Motor neuron (in vitro differentiated cells): ENCODE measurements at places on chromosomes 7 and 10.

DNA sequence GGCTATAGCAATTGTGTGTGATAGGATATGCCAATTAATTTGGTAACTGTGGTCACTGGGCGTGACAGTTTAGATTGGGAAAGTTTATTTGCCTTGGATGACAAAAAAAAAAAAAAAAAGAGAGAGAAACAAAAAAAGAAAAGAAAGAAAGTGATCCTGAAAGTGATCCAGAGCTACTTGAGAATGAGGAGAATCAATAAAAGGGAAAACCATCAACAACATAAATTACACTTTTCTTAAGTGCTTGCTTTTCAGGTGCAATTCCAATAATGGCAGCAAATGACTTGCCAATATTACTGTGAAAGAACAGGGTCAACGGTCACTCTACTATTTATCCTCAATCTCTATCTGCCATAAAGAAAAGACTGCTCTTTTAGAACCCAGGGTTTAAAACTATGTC lies 191.8 kb upstream of the SEMA3C start:
- ATAC-seq, result no peak

- no peak for ATAC-seq
These were observed 55.1 kb downstream of the VOPP1 start for GRCh38 chr7:55517191-55517633.

- no peak for ATAC-seq
These were observed 61.5 kb upstream of the NKX6-2 start for GRCh38 chr10:132847416-132847777.

DNA sequence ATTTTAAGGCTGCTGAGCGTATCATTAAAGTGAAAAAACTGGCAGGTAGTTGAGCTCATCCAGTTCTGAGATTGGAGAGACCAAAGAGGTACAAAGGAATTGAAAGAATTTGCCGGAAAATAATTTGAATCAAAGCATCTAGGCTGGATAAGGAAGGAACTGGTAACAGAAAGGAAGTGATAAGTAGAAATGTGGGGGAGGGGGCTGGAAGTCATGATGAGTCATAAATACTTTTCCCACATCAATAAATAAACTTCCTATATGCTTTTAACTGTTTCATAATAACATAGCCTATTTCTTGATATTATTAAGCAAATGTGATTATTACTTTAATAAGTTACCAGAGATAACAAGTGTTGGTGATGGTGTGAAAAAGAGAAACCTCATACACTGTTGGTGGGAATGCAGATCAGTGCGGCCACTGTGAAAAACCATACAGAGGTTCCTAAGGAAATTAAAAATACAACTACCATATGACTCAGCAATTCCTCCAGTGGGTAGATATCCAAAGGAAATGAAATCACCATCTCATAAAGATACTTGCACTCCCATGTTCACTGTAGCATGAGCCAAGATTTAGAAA lies 27.0 kb downstream of the ZNF438 start:
- ATAC-seq, result peak; percentile 62

DNA sequence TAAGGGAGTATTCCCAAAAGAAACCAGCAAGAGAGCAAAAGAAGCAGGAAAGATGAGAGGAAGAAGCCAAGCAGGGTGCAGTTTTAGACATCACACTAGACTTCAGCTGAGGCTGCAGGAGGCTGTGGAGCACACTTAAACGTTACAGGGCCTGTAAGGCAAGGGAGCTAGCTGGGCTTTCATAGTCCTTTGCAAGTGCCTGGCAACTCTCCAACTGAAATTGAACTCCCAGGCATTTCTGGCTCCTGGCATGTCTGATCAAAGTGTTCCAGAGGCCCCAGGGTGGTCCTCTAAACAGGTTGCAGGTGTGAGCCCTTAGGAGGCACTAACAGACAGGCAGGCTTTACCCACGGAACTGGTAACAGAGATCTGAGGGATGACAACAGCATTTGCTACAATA lies 750.2 kb downstream of the XPNPEP1 start:
- ATAC-seq, result no peak

GRCh38 chr7:142881586-142882337 lies 3.8 kb downstream of the TRPV6 start:
- no peak for ATAC-seq

DNA sequence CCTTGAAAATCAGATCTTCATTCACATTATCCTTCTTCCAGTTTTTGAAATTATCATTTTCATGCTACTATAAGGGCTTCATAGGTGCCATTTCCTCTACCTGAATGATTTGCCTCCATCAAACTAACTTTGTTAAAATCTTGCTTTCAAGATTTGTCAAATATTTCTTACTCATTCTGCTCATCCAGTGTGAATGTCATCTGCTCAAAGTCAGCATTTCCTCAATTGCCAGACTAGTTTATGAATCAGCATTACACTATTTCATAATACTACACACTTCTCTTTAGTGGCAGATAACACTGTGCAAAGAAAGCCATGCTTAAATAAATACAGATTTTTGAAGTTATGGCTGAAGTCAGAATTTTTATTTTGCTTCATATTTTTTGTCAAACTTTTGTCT lies 21.3 kb upstream of the LIPF start:
- ATAC-seq, result no peak

- peak; percentile 42 for ATAC-seq
These were observed 81.3 kb downstream of the C10orf105 start for GRCh38 chr10:71638064-71638821.

DNA sequence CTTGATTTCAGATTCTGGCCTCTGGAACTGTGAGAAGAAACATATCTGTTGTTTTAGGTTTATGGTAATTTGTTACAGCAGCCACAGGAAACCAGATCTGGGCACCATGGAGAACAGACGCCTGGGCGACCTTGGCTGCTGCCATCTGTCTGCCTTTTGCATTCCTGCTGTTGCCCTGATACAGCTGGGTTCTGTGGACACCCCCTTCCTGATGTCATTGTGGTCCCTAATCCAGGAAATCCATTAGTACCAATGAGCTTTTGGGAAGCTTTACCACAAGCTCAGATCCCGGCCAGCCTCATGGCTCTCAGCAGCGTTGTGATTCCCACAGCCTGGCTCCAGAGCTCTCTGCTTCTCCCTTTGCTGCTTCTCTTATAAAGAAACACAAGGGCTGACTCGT lies 174.2 kb upstream of the NPS start:
- ATAC-seq, result no peak

- no peak for ATAC-seq
These were observed 203.0 kb downstream of the CNTNAP2 start for GRCh38 chr7:146319629-146320028.

GRCh38 chr10:77380191-77380590 lies 257.4 kb downstream of the KCNMA1 start:
- ATAC-seq, result no peak

GRCh38 chr10:22002591-22003176 lies 846 bp downstream of the DNAJC1 start:
- ATAC-seq, result no peak

- no peak for ATAC-seq
These were observed 13.0 kb downstream of the TLX1 start for GRCh38 chr10:101144053-101144452.

GRCh38 chr7:135925210-135925609 lies 51.9 kb downstream of the MTPN start:
- no peak for ATAC-seq

DNA sequence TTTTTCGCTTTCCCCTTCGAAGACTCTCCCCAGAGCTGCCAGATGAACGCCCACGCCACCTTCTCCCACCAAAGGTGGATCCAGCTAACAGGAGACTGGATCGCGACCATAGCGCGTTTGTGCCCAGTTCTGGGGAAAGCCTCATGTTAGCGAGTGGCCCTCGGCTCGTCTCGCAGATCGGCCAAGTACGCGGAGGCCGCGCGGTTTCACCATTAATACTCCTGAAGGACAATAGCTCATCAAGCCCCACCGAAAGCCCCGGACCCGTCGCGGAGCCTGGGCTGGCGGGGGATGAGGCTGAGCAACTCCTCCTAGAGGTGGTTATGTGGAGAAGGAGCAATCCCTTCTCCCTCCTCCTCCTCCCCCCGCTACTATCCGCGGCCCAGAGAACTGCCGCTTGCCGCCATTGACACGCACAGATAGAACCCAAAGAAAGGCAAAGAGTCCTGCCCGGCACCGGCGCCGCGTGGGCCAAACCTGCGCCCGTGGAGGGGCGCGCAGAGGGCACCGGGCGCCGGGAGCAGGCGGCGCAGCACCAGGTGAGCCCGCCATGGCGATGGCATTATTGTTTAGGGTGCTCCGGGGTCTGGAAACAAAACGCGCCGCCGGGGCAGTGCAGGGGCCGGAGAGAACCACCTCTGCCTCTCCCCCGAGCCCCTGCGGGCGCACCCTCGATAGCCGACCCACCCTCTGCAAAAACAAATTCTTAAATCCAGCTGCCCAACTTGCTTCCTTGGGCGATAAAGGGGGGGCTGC lies at the start of gene MACROH2A2:
MACROH2A2 (plus strand) TSS at position 385 of the 756 bp plus-strand sequence. CDS start 22,813 bp downstream, outside the sequence.
- ATAC-seq, result peak; percentile 92

DNA sequence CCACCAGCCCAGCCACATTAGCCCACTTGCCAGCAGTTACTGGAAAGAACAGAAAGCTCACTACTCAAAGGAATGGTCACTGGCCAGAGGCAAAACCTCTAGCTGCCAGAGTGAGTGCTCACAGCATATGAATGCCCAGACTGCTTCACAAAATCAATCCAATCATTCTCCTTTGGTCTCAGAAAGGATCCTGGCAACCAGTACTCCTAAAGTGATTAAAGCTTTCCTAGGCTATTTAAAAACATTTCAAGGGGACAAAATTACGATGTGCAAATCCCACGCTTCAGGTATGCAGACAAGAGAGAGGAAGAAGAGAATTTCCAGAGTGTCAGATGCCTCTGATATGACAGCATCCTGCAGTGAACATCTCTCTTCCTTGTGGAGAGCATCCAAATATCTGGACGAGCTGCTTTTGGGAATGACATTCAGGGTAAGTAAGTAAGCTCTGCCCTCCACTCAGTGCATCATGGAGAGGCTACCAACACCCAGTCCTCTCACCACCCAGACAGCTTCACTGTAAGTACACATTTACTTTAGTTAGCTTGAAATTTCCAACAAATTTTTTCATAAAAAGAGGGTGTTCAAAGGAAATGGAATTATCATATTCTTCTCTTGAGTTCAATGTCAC lies 25.1 kb downstream of the ICA1 start:
- peak; percentile 33 for ATAC-seq

DNA sequence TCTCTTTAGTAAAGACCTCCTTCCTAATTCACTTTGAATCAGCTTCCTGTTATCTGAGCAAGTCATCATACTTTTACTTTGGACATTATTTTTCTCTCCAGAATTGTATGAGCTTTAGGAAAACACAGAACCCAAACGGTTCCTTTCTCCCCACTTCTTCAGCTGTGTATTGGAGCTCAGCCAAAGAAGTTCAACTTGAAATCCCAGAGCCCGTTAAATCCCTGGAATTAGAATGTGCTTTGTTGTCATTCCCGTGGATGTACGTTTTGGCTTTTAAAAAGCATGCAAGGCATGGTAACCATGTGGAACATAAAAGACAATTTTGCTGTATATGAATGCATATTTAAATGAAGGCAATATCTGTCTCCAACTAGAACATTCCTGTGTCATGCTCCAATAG lies 46.6 kb downstream of the AGMO start:
- peak; percentile 43 for ATAC-seq

GRCh38 chr7:41588341-41588740 lies 114.5 kb downstream of the INHBA start:
- ATAC-seq, result no peak

GRCh38 chr10:123790132-123790885 lies 101.3 kb downstream of the CPXM2 start:
- no peak for ATAC-seq

GRCh38 chr10:11180228-11180627 lies 162.6 kb downstream of the CELF2 start:
- no peak for ATAC-seq

DNA sequence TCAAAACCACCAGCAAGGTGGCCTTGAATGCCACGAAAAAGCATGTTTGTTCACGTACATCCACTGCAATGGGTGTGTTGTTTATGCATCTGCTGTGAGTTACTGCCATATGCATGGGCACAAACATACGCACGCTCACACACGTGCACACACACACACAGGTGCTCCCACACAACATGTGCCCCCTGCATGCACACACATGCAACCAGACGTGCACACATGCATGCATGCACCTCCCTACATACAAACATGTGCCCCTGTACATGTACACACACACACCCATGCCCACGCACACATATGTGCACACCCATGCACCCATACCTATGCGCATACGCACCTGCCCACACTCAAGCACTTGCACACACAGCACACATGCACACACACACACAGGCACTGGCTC lies 10.1 kb upstream of the DMBT1 start:
- ATAC-seq, result no peak

- no peak for ATAC-seq
These were observed 26.4 kb downstream of the RHOBTB1 start for GRCh38 chr10:60917331-60918280.

GRCh38 chr10:28873540-28873939 lies 196.2 kb downstream of the BAMBI start:
- ATAC-seq, result no peak

DNA sequence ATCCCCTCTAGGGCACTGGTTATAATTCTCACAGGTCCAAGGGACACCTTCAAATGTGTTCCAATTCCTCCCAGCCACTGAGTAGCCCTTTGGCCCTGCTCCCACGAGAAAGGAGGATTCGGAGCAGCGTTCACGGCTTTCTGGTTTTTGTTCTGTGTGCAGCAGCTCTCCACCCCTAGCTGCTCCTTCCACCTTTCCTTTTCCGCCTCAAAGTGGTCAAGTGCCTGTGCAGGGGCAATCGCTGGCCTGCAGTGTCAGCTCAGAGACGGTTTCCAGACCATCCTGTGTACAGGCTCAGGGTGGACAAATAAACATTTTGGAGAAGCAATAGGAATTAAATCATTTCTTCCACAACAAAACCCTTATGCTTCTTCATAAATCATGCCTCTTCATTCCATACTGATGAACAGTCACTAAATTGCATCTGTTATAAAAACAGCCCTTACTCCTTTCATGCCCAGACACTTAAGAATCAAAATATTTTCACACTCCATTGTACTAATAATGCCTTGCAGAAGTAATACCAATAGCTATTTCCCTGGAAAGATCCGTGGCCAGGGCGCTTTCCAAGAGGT lies 1.1 kb downstream of the KIAA1549 start:
- peak; percentile 14 for ATAC-seq

DNA sequence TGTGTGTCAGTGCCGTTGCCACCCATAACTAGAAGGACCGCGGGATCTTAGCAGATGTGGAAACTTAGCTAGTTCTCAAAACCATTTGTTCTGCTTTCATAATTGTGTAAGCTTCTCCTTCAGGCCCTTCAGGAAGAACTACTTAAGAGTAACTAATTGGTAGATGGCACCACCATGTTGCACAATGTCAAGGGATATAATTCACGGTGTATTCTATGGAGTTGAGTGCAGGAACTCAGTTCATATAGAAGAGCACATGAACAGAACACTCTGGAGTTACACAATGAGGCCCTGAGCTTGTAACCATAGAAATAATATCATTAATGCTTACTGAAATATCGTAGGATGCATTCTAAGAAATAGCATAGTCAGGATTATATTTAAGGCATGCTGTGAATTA lies 126.5 kb upstream of the GAD2 start:
- no peak for ATAC-seq

DNA sequence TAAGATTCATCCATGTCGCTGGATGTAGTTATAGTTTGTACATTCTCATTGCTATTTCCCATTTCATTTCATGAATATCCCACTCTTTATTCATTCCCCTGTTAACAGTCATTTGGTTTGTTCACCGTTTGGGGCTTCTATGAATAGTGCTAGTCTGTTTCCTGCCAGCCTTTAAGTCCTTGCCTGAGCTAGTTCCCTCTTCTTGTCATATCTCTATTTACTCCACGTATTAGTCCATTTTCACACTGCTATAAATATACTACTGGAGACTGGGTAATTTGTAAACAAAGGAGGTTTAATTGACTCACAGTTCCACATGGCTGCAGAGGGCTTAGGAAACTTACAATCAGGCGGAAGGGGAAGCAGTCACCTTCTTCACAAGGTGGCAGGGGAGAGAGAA lies 56.2 kb downstream of the PLCE1 start:
- ATAC-seq, result no peak
